ENCODE measurements at places on chromosomes 1 and 21.

- DNase-seq: no peak
These were observed 26.1 kb upstream of the SLAMF6 start for GRCh38 chr1:160548960-160549664.

DNA sequence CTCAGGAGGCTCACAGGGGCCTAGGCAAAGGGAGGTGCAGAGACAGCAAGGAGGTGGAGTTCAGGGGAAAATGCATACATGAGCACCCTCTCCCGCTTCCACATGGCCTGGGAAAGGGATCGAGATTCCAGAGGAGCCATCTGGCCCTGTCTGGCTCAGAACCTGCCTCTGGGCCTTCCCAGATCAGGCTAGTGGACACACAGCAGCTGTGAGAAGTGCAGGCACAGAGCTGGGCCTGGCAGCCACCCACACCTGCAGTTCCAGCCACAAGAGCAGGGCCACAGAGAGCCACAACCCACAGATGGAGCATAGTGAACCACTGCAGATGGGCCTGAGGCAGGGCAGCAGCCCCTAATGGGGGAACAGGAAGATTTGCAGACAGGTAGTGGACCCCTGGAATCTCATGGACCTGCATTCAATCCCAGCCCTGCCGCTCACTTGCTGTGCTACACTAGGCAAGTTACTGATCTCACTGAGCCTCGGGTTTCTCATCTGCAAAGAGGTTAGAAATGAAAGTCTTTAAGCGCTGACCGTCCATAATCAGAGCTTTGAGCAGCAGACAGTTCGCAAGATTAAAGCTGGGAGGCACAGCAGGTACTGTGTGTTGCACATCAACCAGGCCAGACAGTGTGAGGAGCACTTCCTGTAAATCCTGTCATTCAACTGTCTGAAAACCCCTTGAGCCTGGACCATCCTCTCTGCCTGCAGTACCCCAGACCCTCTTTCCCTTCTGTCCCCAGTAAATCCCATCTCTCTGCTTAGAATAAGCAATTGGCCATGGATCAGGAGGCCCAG, 58.0 kb downstream of the MATN1 start:
- DNase-seq: peak; percentile 37

DNA sequence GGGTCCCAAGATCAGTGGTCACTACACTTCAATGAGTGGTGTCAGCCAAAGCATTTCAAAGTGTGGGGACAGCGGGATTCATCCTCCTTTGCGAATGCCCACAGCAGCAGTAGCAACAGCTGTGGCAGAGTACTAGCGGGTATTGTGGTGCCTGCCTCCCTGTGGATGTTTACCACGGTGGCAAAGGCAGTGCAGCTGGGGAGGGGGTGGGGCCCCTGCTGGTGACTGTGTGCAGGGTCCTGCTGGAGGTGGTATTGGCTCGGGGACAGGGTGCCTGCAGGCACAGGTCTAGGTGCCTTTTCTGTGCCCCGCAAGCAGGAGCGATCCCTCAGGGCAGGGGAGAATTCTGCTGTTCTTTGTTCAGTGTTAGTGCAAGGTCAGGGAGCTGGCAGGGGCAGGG, 415.7 kb downstream of the USP25 start:
- no peak for DNase-seq

- DNase-seq: no peak
These were observed 303.8 kb downstream of the TM2D1 start for GRCh38 chr1:61420909-61421835.

- DNase-seq: no peak
These were observed 308.1 kb upstream of the RUNX1 start for GRCh38 chr21:35357041-35357780.

- DNase-seq: no peak
These were observed 15.0 kb downstream of the DISP1 start for GRCh38 chr1:222829868-222830267.

GRCh38 chr1:101300916-101301315, 64.1 kb downstream of the S1PR1 start:
- no peak for DNase-seq

- DNase-seq: no peak
These were observed 3.0 kb downstream of the TNFRSF4 start for GRCh38 chr1:1210726-1211540.

- no peak for DNase-seq
These were observed 4.2 kb downstream of the COX20 start for GRCh38 chr1:244839656-244840055.

DNA sequence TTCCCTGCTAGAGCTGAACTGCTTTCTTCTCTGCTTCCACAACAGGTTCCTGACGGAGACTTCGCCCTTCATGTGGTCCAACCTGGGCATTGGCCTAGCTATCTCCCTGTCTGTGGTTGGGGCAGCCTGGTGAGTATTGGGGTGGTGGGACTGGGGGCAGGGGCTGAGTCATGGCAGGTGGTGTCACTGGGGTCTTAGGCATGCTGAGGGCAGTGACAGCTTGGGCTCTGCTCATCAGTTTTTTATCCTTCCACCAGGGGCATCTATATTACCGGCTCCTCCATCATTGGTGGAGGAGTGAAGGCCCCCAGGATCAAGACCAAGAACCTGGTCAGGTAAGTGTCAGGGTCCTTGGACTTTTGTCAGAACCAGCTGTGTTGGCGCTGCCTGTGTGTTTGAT, 1.3 kb downstream of the ATP6V0B start:
- DNase-seq: no peak

GRCh38 chr1:156899956-156900718, 6.6 kb downstream of the PEAR1 start:
- DNase-seq: no peak

- DNase-seq: no peak
These were observed 5.2 kb upstream of the NR5A2 start for GRCh38 chr1:200022239-200022804.

All from endodermal cell (in vitro differentiated cells).